ENCODE measurements at places on chromosomes 5 and 9. TPM values are rescaled to one million over a fixed set of nuclear protein-coding genes. Genes with fewer than 3 reads are reported as not detected.

The TEX48 gene
- total RNA-seq: not detected

The SPAG8 gene
- 1.3 TPM for total RNA-seq

The CARTPT gene
- total RNA-seq: not detected

The HRH2 gene
- total RNA-seq: not detected

The IFNA21 gene
- not detected for total RNA-seq

The PCDHGA10 gene
- total RNA-seq: 10.2 TPM

The PPP2R2B gene
- total RNA-seq: 1.5 TPM

The PLAA gene
- 36.7 TPM for total RNA-seq

The SLC6A19 gene
- not detected for total RNA-seq

The PLGRKT gene
- total RNA-seq: 12.6 TPM

The ABHD17B gene
- 20.6 TPM for total RNA-seq

The SPATA31C1 gene
- total RNA-seq: not detected

The SLC23A1 gene
- not detected for total RNA-seq

The AHRR gene
- total RNA-seq: 6.2 TPM

The BARHL1 gene
- not detected for total RNA-seq

The GABRP gene
- not detected for total RNA-seq

The COMMD10 gene
- total RNA-seq: 35.8 TPM

The INSYN2B gene
- total RNA-seq: 3.6 TPM

The FABP6 gene
- total RNA-seq: not detected

The PTGDS gene
- total RNA-seq: 89.9 TPM

The SPATA31A3 gene
- total RNA-seq: not detected

The PRDM9 gene
- total RNA-seq: not detected

The CCDC112 gene
- 7.4 TPM for total RNA-seq

The GMCL2 gene
- under 0.01 TPM for total RNA-seq

The HCN1 gene
- not detected for total RNA-seq

The PTPDC1 gene
- total RNA-seq: 7.6 TPM

The CDC20B gene
- total RNA-seq: not detected

The AMBP gene
- 0.17 TPM for total RNA-seq

The C9orf50 gene
- 0.17 TPM for total RNA-seq

The DBH gene
- total RNA-seq: not detected

The MOB3B gene
- under 0.01 TPM for total RNA-seq

The TOPORS gene
- total RNA-seq: 32.0 TPM

The ZNF782 gene
- 3.3 TPM for total RNA-seq

The CARD6 gene
- 12.7 TPM for total RNA-seq

The TSSK1B gene
- 0.50 TPM for total RNA-seq

The PROB1 gene
- 0.77 TPM for total RNA-seq

The GABRA6 gene
- not detected for total RNA-seq

The KIAA1191 gene
- total RNA-seq: 59.1 TPM

The JAK2 gene
- 13.4 TPM for total RNA-seq

The SPINK4 gene
- total RNA-seq: not detected

The HARS2 gene
- total RNA-seq: 30.1 TPM

The HTR4 gene
- total RNA-seq: not detected

The UNC13B gene
- total RNA-seq: 38.3 TPM

The FEM1C gene
- total RNA-seq: 20.3 TPM

The EXOC3 gene
- total RNA-seq: 36.5 TPM

The PCDHAC1 gene
- 0.51 TPM for total RNA-seq

The SLC34A1 gene
- not detected for total RNA-seq

The PDE8B gene
- 0.26 TPM for total RNA-seq

The SLC30A5 gene
- total RNA-seq: 97.1 TPM

The SLC9A3 gene
- 0.51 TPM for total RNA-seq

The KCNV2 gene
- not detected for total RNA-seq

The CFAP90 gene
- not detected for total RNA-seq

The ACOT12 gene
- total RNA-seq: 2.0 TPM

The CMBL gene
- total RNA-seq: 14.4 TPM

Data from fibroblast of lung (primary cell).